ENCODE measurements at places on chromosomes 3 and 15.
A peak's percentile ranks its signal among the peaks of the same experiment; 100 is the strongest.

GRCh38 chr15:43514241-43515057, 3.0 kb upstream of the MAP1A start:
- peak; percentile 96 for DNase-seq

GRCh38 chr3:6807967-6808588, 52.8 kb upstream of the GRM7 start:
- DNase-seq, result peak; percentile 50

DNA sequence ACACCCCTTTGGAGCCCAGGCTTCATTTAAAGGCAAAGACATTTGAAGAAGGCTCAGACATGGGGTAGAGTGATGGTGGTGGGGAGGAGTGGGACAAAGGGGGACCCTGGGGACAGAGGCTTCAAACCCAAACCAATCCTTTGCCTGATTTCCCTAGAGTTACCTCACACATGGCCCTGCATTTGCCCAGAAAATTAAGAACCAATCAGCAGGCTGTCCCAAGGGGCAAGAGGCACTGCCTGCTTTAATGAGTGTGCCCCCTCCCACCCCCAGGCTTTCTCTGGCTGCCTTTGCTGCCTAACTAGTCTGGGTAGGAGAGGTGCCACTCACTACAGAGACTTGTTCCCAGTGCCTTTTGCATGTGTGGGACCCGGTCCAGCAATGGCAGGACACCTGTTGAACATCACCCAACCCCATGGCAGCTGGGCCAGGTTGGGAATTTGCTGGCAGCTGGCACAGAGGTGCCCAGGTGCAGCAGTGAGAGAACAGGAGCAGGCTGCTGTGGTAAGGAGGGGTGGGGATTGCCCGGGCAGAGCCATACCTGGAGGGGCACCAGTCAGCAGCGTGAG, 38.4 kb downstream of the CCDC33 start:
- DNase-seq, result no peak

GRCh38 chr3:130901463-130902204, 7.8 kb downstream of the ATP2C1 start:
- no peak for DNase-seq

- no peak for DNase-seq
Observed at GRCh38 chr15:96184297-96184696, 146.2 kb upstream of the NR2F2 start.
